Thyroid gland (tissue), 4 donors: ENCODE measurements at places on chromosomes 1 and 21. TPM values are rescaled to one million over a fixed set of nuclear protein-coding genes. Genes with fewer than 3 reads are reported as not detected.

STIL gene
- total RNA-seq: 1.5 TPM

PRDM16 gene
- total RNA-seq: 28.9 TPM

GLUL gene
- total RNA-seq: 2,089 TPM

- peak; percentile 30 for DNase-seq
- H3K4me3 ChIP-seq: no peak overlapping the region
- H3K27me3 ChIP-seq: no peaks in the 10 kb centered on the region
- H3K36me3 ChIP-seq: no peaks in the 10 kb centered on the region
- peaks cover 15% of the 10 kb centered on the region for H3K4me1 ChIP-seq
- H3K27ac ChIP-seq: peak overlapping the region; percentile 22
These were observed 54.1 kb downstream of the SLC35D1 start for GRCh38 chr1:66999640-67000400.

DNA sequence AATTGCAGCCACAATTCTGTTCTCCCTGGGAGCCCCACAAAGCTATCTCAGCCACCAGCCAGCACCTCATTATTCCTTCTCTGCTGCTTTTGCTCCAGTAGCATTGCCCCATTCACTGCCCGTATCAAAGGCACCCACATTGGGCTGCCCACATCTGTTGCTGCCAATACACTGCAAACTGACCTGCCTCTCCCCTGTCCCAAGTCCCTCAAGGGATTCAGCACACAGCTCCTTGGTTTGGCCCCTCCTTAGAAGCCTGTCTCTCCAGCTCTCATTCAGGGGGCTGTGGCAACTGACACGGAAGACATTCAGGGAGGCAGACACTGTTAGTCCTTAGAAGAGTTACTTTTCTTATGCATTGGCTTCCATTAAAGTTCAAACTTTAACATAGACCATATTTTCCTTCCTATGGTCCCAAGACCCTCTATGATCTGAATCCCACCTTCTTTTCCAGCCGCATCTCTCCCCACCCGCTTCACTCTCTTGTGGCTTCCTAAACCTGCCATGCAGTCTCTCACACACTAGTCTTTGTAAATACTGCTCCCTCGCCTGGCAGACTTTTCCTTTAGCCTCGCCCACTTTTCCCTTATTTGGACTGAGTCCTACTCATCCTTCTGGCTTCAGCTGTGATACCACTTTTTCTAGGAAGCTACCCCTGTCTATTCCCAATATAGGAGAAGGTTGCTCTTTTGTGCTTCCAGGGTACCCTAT is 19.3 kb upstream of the KLHDC8A start:
- H3K27me3 ChIP-seq: no peaks in the 10 kb centered on the region
- peak; percentile 35 for DNase-seq
- H3K4me1 ChIP-seq: peaks cover 49% of the 10 kb centered on the region
- peak overlapping the region; percentile 82 for H3K27ac ChIP-seq
- no peak overlapping the region for H3K4me3 ChIP-seq

DNA sequence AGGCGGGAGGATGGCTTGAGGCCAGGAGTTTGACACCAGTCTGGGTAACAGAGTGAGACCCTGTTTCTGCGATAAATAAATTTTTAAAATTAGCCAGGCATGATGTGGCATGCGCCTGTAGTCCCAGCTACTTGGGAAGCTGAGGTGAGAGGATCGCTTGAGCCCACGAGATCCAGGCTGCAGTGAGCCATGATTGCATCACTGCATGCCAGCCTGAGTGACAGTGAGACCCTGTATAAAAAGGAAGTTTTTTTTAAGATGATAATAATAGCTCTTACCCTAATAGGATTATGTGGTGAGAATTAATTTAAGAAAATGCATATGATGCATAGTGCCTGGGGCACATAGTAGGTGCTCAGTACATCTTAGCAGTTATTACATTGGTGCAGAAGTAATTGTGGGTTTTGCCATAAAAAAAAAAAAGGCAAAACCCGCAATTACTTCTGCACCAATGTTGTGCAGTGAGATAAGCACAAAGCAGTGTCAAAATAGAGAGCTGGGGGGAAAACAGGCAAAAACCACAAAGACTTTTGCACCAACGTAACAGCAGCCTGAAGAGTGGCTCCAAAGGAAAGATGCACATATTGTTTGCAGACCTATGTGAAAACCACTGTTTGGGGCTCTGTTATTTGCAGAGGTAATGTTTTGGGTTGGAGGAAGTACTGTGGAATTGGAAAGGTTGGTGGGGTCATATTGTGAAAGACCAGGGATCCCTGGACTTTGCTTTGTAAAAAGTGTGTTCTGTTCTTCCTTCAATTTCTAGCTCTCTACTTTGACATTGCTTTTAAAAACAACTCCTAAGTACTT is 72.4 kb downstream of the PLXNA2 start:
- no peaks in the 10 kb centered on the region for H3K36me3 ChIP-seq
- H3K4me1 ChIP-seq: peaks cover 9% of the 10 kb centered on the region
- H3K27ac ChIP-seq: no peak overlapping the region
- DNase-seq: no peak
- no peak overlapping the region for H3K4me3 ChIP-seq

DNA sequence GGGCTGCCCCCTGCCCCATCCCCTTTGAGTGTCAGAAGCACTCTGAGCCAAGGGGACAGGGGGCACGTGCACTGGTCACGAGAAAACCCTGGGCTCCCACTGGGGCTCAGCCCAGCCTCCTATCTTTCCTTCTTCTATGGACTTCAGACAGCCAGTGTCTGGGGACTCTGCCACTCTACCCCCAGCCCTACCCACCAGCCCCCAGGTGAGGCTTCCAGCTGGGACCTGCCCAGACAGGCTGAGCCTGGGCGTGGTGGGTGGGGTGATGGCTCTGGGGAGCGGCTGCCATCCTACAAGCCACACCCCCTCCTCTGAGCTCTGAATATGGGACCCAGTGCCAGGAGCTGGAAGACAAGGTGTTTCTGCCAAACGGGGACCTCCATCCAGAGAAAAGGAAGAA is 8.0 kb upstream of the SFN start:
- H3K4me1 ChIP-seq: no peaks in the 10 kb centered on the region
- H3K4me3 ChIP-seq: no peak overlapping the region
- no peaks in the 10 kb centered on the region for H3K27me3 ChIP-seq
- H3K36me3 ChIP-seq: peaks cover 51% of the 10 kb centered on the region

GRCh38 chr1:222852326-222852725 is 37.5 kb downstream of the DISP1 start:
- H3K36me3 ChIP-seq: no peaks in the 10 kb centered on the region
- no peak for DNase-seq
- H3K27ac ChIP-seq: no peak overlapping the region
- H3K4me1 ChIP-seq: no peaks in the 10 kb centered on the region
